Stomach (tissue), 19 donors: ENCODE measurements at places on chromosomes 7 and 10.
A peak's percentile ranks its signal among the peaks of the same experiment; 100 is the strongest.

DNA sequence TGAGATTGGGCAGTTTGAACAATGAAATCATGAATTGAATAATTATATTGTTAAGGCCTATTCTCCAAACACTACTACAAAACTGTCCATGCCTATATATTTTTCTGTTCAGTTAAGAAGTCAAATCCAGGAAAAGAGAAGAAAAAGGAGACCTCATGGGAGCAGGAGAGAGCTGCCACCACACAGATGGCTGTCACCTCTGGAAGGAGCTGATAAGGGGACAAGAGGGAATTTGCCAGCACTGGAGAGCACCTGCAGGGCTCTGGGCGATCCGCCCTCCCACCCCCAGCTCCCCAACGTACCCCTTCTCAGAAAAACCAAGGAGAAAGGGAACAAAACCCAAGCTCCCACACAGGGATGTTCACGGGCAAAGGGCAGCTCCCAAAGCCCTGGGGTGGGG is 227.8 kb downstream of the TNS3 start:
- H3K4me1 ChIP-seq, result peaks cover 29% of the 10 kb centered on the region
- peak; percentile 20 for DNase-seq
- no peak overlapping the region for H3K4me3 ChIP-seq
- peak overlapping the region; percentile 67 for H3K27ac ChIP-seq

DNA sequence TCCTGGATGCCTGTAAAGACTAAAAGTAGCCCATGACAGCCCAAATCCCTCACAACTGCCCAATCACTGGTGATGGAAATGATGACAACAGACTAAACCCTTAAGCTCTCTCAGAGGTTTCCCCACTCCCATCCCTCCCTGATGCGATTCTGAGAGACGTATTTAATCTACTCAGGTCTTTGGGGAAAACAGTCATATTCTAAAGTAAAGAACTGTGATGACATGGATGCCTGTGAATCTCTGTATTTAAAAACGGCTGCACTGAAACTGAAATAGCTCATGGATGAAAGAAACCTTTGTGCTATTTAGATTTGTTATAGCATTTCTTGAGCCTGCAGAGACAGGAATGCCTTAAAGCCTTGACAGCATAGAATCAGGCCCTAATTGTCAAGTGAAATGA is 28.5 kb downstream of the VPS41 start:
- H3K36me3 ChIP-seq, result peaks cover 5% of the 10 kb centered on the region
- H3K27me3 ChIP-seq, result no peaks in the 10 kb centered on the region
- H3K27ac ChIP-seq, result no peak overlapping the region
- DNase-seq, result no peak

GRCh38 chr7:28926871-28927597 is 31.1 kb downstream of the TRIL start:
- peaks cover 17% of the 10 kb centered on the region for H3K4me1 ChIP-seq
- peak overlapping the region; percentile 44 for H3K27ac ChIP-seq
- no peaks in the 10 kb centered on the region for H3K36me3 ChIP-seq
- peak overlapping the region; percentile 51 for H3K4me3 ChIP-seq
- DNase-seq, result peak; percentile 95

GRCh38 chr10:128187788-128188185 is 61.6 kb upstream of the MKI67 start:
- H3K27ac ChIP-seq, result no peak overlapping the region
- H3K36me3 ChIP-seq, result no peaks in the 10 kb centered on the region
- no peaks in the 10 kb centered on the region for H3K27me3 ChIP-seq
- H3K4me1 ChIP-seq, result no peaks in the 10 kb centered on the region

DNA sequence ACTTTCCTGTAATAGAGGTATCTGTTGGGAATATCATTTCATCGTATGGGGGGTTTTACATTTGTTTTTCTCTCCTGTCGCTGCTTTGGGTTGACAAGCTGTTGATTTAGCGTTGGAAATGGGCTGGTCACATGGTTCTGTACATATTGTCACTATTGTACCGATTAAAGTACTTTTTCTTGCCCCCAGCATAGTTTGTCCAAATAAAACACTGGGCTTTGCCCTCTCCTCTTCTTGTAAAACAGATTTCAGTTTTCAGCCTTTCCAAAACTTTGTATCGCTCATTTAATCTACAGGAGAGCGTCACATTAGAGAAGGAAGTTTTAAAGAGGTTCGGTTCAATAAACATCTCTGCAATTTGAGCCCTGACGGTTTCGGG is 4.0 kb downstream of the BMI1 start:
- H3K27me3 ChIP-seq, result peaks cover 10% of the 10 kb centered on the region
- peaks cover 29% of the 10 kb centered on the region for H3K36me3 ChIP-seq
- H3K4me1 ChIP-seq, result peaks cover 47% of the 10 kb centered on the region
- H3K27ac ChIP-seq, result peak overlapping the region; percentile 81

- peak overlapping the region; percentile 87 for H3K27ac ChIP-seq
- peaks cover 50% of the 10 kb centered on the region for H3K4me1 ChIP-seq
- H3K27me3 ChIP-seq, result no peaks in the 10 kb centered on the region
- no peak overlapping the region for H3K4me3 ChIP-seq
- peaks cover 12% of the 10 kb centered on the region for H3K36me3 ChIP-seq
Observed at GRCh38 chr7:150377635-150378034, 1.5 kb upstream of the ZNF775 start.

DNA sequence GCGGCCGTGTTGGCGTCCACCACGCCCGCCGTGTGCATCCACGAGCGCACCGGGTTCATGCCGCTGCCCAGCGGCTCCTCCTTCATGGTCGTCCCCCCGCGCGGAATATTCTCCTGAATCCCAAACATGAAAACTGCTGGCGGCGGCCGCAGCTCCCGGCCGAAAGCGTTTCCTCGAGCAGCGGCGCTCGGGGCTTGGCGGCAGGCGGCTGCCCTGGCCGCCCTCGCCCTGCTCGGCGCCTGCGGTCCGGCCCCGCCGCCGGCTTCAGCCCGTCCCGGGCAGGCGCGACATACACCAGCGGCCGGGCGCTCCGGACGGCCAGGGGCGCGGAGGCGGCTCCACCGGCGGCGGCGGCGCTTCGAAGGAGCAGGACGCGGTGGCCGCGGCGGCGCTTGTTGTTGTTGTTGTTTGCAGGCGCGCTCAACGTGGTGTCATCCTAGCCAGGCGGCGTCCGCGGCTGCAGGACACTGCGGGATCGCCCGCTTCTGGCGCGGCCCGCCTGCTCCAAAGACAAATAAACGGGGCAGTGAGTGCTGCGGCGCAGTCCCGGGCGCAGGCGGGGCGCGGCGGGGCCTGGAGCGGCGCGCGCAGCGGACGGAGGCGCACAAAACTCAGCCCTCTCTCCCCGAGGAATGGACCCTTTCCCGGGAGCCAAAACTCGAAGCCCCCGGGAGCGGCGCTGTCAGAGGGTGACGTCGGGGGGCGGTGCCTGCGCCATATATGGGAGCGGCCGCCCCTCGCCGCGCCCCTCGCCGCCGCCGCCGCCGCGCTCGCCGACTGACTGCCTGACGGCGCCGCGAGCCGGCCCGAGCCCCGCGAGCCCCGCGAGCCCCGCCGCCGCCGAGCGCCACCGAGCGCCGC is at the start of gene EBF3:
Gene EBF3 (minus strand): TSS at position 634 of the 861 bp plus-strand sequence. CDS start 506 bp downstream, at position 128.
- H3K4me1 ChIP-seq, result peaks cover 41% of the 10 kb centered on the region
- H3K27ac ChIP-seq, result peak within 1 kb of the TSS; percentile 72
- H3K36me3 ChIP-seq, result no peaks in the 10 kb centered on the region
- DNase-seq, result peak; percentile 94
- peaks cover 97% of the 10 kb centered on the region for H3K27me3 ChIP-seq
